ENCODE measurements at places on chromosomes 16 and 17.

GRCh38 chr16:52948946-52949345, 103.8 kb downstream of the CHD9NB start:
- DNase-seq: no peak

DNA sequence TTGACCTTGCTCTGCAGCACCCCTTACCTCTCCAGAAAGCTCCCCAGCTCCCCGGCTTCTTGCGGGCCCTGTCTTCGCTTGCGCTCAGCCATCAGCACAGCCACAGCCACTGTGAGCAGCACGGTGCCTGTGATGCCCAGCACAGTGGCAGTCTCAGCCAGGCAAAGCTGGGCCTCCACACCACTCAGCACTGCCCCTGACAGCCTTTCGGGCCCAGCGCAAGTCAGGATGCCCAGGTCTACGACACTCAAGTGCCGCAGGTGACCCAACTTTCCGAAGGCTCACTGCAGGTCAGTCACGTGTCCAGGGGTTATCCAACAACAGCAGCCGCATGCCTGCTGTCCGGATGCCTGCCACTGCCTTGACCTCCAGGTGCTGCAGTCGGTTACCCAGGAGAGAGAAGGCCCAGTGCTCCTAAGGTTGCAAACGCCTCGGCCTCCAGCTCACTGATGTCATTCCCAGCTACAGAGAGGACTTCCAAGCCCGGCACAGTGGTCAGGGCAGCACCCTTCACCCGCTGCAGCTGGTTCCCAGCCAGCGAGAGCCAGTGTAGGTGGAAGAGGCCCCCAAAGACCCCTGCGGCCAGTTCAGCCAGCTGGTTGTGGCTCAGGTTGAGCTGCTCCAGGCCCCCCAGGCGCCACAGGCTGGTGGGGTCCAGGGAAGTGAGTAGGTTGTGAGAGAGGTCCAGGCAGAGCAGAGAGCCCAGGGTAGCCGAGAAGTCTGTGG, 8.9 kb upstream of the TMEM101 start:
- DNase-seq: no peak

DNA sequence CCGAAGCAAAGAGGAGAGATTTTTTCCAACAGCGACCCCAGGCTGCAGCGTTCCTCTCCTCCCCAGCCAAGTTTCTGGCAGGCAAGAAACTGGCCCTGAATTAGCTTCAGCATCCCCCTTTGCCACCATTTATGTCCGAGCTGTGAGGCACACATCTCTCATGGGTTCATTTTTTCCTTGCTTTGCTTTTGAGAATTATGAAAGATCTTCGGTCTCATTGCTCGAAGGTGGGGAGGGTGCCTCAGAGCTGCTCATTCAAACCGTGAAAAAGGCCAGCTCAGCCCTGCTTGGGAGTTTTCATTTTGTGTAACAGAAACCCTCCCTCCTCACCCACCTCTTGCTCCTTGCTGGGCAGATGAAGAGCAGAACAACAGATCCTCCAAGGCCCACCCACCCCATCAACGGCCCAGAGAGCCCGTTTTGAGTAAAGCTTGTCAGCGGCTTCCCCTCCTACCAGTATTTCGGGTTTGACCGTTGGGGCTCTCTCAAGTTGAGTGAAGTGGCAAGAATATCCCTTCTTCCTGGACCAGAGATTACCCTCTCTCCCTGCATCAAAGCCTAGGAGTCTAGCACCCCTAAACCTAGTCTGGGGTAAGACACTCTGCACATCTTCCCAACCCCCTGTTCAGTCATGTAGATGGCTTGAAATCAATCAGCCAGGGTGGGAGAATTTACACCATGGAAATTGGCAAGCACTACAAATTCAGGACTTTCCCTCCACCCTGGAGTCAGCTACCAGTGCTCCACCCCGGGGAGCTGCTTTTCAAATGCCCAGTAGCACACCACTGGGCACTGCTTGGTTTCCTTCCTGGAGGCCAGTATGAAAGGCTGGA, 1.8 kb downstream of the CCR7 start:
- DNase-seq: peak; percentile 65

DNA sequence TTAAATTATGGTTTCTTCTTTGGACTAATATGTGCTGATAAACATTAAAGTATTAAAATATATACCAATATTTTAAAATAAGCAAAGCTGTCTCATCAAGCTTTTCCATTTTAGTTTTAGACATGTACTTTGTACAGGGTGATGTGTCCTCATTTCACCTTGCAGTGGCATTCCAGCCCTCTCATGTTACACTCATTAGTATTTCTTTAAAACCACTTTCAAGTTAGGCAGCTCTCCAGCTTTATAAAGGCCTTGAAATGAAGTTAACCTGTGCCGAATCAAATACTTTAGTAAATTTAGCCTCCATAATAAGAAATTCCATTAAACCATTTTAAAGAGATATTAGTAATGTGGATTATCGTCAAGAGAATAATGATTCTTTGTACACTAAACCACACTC, 107.6 kb upstream of the HLF start:
- DNase-seq: no peak

Measured in CD4-positive, alpha-beta T cell treated with Interleukin-17A for 1 hour (primary cell).